ENCODE measurements at places on chromosomes 12 and 14.

DNA sequence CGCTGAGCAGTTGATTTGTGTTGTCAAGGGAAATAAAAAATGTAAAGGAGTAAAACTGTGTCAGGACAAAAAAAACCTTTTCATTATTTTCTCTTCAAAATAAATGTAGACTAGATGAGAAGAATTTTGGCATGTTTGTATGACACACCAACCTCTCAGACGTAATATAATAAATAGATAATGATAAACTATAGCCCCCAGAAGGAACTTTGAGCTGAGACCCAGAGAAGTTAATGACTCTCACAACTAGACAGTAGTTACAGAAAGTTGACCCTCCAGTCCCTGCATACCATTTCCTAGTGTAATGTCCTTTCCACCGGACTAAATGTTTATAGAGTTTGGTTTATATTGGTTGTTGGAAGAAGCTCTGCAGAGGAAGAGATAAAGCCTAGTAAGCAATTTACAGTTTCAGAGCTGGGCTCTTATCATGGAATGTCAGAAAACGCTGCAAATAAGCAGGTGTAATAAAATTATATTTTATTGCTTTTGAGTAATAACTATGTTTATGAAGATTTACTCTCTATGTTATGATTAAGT is 97.3 kb downstream of the TRHDE start:
- no peak for DNase-seq

DNA sequence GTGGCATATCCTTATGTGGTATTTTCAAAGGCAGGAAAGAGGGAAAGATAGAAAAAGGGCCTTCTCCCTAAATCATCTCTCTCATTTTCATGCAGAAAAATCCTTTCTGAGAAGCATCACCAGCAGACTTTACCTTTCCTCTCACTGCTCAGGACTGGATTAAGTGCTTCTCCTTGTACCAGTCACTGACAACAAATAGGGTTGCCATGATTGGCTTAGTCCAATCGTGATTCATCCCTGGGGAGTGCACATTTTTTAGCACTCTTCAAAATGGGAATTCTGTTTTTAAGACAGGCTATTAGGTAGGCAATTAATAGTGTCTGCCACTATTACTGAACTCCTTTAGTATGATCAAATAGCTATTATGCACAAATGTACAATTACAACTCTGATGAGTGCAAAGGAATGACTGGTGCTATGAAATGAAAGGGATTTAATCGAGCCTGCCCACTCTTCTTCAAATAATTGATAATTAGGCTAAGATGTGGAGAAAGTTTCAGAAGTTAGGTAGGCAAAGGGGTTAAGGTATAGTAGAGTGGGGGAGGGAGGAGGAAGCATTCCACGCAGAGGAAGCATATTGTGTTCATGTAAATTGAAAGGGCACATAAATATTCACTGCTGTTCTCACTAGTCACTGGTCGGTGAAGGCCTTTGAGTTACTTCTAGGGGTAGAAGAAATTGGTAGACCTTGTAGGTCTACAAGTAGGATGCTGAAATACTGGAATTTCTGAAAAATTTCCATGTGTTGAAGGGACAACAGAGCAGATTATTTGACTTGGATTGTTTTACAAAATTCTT is 84.0 kb downstream of the MSRB3 start:
- DNase-seq = no peak

DNA sequence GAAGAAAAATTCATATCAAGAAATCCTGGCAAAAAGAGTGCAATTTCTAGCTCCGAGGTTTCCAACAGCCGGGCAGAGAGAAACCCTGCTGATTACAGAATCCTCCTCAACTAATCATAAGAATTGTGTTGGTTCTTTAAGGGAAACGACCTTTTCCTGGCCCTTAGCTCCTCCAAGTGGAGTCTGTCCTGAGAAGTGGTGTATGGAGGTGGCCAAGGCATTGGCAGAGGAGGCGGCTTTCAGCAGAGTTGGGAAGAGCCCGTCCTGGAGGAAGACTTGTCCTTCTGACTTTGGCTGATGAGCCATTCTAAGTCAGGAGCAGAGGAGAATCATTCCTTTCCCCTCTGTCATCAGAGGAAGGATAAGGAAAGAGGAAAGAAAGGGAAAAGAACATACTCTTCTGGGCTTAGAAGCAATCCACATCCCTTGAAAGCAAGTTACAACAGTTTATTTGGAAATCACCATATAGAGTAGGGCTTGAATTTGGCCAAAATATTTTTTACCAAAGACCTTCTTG is 46.5 kb upstream of the PTCSC3 start:
- DNase-seq = no peak

GRCh38 chr14:21191809-21192446 is 36.1 kb upstream of the OR5AU1 start:
- no peak for DNase-seq

DNA sequence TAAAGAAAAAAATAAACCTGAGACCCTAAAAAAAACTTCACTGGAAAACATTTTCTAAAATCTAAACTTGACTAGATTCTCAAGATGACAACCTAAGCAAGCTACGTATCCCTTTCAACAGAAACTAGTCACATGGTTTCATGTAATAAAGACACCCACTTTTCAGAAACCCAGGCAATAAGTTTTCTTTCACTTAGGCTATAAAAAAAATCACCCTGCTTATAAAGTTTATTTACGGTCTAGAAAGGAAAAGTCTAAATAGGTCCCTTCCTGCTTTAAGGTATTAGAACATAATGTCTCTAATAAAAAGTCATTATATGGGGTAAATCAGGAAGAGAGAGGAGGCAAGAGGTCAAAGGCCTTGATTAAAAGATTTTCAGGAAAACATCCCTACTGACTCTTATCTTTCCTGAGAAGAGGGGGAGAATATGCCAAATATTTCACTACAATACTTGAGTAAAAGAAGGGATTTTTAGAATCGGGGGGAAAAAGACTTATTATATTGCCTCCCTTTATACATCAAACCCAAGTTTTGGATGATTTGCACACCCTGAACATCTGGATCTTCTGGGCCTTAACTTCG is 9.5 kb downstream of the CLIP1 start:
- DNase-seq = no peak

- DNase-seq = no peak
Observed at GRCh38 chr12:24668563-24668962, 280.3 kb downstream of the BCAT1 start.

DNA sequence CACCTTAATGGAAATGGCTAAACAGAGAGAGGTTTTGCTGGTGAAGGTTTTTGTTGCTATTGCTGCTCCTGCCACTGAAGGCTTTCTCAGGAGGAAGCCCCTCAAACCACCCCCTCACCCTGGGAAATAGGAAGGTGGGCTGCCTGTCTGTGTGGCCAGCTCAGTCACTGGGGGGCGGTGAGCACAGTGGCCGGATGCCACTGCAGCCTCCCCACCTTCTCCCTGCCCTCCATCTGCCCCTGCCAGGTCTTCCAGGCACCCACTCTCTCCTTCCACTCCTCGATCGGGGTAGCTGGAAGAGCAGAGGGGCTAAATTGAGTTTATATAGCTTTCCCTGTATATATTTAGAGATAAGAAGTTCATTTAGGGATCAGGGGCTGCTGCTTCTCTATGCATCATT is 80.8 kb downstream of the PAPOLA start:
- DNase-seq = no peak

GRCh38 chr12:48969833-48970701 is 1.5 kb downstream of the WNT10B start:
- no peak for DNase-seq

DNA sequence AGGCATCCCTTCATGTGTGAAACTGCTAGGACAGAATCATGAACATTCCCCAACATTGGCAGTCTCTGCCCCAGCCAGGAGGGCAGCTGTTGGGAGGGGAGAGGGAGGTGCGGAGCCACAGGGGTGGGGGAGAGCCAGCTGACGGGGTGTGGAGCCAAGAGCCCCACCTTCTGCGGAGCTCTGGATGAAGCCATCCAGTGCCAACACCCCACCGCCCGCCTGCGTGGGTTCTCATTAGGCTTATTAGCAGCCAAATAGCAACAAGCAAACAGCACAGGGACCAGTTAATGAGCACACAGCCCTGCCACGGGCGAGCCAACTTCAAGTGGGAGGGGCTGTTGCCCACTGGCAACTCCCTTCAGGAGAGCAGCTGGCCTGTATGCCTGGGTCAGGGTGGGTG is 12.1 kb downstream of the LTBP2 start:
- DNase-seq = no peak

DNA sequence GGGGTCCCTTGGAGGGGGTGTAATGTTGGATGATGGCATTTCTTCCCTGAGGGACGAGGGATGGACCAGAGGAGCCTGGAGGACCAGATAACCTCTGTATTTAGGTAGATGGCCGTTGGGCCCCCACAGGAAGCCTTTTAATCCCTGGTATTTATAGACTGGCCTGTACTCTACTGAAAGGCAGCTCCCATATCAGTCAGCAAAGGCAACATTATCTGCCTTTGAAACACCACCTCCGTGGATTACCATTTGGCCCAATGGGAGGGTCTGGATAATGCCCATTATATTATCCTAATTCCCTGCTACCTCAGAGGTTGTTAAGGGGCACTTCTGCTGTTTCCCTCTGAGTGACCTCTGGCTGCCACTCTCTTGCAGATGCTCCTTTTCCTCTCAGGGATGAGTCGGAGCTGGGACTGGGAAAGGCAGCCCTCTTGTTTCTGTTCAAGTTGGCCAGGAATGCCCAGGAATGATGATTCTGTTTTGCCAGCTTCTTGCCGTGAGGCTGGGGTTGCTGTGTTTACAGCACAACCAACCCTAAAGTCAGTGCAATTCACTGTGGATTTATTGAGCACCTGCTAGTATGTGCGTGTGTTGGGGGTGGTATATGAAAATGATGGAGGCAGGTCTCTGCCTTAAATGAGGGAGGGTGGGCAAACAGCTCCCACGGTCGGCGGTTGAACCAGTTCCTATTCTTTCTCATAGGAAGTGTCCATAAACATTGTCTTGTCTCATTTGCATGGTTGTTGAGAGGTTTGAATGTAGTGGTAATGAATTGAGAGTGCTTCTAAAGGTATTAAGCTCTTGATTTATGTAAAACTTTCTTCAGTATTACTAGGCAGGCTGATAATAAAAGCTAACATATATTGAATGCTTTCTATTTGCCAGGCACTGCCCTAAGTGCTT is 18.1 kb downstream of the SUSD6 start:
- DNase-seq = no peak

GRCh38 chr12:64891629-64892028 is 67.2 kb downstream of the TBC1D30 start:
- no peak for DNase-seq

- DNase-seq = peak; percentile 64
Observed at GRCh38 chr14:20836668-20837338, 34.2 kb upstream of the RNASE1 start.

GRCh38 chr12:4164559-4165558 is 108.7 kb upstream of the CCND2 start:
- DNase-seq = no peak

GRCh38 chr12:22333713-22334409 is 646 bp downstream of the ST8SIA1 start:
- no peak for DNase-seq

DNA sequence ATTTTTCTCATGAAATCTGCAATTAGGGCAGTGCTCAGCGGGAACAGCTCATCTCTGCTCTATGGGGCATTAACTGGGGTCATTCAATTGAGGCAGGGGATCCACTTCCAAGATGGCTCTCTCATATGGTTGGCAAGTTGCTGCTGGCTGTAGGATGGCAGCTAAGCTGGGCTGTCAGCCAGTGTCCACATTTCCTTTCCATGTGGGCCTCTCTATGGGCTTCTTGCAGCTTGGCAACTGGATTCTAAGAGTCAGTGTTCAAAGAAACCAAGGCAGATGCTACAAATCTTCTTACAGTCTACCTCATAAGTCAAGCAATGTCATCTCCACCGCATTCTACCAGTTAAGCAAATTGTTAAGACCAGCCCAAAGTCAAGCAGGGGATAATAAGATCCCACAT is 50.3 kb upstream of the TMCC3 start:
- DNase-seq = no peak

- DNase-seq = no peak
Observed at GRCh38 chr12:129246630-129247029, 393.4 kb downstream of the GLT1D1 start.

GRCh38 chr12:2378835-2379330 is 326.1 kb downstream of the CACNA1C start:
- DNase-seq = no peak

- no peak for DNase-seq
Observed at GRCh38 chr12:125346362-125346761, 281.1 kb downstream of the AACS start.

- no peak for DNase-seq
Observed at GRCh38 chr14:37124614-37125013, 47.8 kb downstream of the SLC25A21 start.

GRCh38 chr12:100127766-100128511 is 14.7 kb downstream of the BLTP3B start:
- no peak for DNase-seq

DNA sequence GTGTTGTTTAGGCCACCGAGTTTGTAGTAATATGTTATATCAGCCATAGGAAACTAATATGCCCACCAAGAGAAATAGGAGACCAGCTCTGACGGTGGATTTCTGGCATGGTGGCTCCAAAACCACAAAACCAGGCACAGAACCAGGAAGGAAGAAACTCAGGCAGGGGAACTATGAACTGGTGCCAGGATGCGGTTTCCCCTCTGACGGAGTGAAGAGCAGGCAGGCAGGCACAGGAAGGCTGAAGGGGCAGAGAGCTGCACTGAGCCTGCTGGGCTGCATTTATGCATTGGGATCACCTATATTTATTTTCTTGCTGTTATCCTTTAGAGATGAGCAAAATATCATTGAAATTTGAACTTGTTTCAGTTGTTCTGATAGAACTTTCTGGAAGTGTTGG is 479.4 kb downstream of the VRK1 start:
- no peak for DNase-seq

- no peak for DNase-seq
Observed at GRCh38 chr14:94027566-94028449, 1.7 kb downstream of the OTUB2 start.

DNA sequence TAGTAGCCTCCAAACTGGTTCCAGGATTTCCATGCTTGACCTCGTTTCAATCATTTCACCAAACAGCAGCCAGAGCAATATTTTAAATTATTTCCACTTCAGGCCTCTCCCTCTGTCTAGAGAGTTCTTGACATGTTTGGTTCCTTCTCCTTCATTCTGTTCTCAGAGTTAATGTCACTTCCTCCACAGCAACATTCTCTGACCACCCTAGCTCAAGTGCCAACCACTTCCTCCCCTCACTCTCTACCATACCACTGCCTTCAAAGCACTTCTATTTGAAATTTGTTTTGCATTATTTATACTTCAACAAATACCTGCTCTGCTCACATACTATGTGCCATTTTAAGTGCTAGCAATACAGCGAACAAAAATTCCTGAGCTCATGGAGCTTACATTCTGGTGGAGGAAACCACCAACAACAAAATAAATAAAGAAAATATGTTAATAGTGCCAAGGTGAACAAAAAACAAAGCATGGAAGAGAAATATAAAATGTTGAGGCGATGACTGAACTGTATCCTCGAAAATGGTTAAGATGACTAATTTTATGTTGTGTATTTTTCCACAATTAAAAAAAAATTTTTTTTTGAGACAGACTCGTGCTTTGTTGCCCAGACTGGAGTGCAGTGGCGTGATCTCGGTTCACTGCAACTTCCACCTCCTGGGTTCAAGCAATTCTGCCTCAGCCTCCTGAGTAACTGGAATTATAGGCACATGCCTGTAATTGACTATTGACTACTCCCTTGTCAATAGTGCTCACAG is 17.3 kb downstream of the BAZ1A start:
- DNase-seq = no peak
